ENCODE measurements at places on chromosomes 12 and 14.

DNA sequence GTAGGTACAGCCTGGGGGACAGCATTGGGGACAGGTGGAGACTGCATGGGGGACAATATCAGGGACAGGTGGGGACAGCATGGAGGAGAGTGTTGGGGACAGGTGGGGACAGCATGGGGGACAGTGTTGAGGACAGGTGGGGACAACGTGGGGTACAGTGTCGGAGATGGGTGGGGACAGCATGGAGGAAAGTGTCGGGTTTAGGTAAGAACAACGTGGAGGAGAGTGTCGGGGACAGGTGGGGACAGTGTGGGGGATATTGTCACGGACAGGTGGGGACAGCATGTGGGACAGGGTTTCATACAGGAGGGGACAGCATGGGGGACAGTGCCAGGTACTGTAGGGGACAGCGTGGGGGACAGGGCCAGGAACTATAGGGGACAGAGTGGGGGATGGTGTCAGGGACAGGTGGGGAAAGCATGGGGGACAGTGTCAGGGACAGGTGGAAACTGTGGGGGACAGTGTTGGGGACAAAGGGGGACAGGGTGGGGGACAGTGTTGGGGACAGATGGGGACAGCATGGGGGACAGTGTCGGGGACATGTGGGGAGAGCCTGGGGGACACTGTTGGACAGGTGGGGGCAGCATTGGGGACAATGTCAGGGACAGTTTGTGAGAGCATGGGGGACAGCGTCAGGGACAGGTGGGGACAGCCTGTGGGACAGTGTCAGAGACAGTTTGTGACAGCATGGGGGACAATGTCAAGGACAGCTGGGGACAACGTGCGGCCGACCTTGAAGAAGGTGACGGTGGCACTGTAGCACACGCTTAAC, 213.1 kb downstream of the TMEM121 start:
- DNase-seq = no peak

GRCh38 chr14:29191092-29191491, 424.5 kb downstream of the FOXG1 start:
- DNase-seq = no peak

DNA sequence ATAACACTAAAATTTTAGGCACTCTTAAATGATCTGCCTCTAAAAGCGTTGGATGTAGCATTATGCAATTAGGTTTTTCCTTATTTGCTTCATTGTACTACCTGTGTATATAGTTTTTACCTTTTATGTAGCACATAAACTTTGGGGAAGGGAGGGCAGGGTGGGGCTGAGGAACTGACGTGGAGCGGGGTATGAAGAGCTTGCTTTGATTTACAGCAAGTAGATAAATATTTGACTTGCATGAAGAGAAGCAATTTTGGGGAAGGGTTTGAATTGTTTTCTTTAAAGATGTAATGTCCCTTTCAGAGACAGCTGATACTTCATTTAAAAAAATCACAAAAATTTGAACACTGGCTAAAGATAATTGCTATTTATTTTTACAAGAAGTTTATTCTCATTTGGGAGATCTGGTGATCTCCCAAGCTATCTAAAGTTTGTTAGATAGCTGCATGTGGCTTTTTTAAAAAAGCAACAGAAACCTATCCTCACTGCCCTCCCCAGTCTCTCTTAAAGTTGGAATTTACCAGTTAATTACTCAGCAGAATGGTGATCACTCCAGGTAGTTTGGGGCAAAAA, 4.1 kb downstream of the CDKN1B start:
- no peak for DNase-seq

DNA sequence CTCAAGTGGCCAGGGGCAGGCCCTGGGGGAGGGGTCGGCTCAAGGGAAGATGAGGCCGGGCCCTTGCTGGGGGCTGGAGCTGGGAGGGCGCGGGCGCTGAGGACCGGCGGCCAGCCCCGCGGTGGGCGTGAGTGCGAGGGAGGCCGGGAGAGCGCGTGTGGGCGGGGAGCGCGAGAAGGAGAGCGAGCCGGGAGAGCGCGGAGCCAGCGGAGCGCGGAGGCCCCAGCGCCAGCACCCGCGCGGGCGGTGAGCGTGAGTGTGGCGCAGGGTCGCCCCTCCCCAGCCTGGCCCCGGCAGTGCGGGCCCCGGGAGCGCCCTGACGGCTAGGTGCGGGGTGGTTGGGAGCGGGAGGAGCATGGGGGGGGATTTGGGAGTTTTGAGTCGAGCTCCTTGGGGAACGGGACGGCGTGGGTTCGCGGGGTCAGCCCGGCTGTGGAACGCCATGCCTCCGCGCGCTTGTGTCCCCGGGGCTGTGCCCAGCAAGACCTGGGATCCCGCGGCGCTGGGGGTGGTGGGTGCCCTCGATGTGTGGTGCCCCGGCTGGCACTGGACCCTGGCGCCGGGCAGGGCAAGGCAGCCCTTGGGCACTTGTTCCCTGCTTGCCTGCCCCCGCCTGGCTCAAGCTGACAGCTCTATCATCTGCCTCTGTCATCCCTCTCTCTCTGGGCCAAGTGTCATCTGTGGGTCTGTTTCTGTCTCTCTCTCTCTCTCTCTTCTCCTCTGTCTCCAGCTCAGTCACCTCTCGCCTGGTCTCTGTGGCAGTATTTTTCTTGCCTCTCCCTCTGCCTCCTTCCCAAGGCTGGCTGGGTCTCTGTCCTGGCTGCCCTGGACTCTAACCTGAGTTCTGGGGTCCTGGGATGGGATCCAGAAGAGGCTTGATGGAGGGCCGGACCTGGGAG, at the start of gene LBHD2:
TSS of gene LBHD2 (plus strand) at position 190 of the 899 bp plus-strand sequence. CDS start 1,803 bp downstream, outside the sequence.
- DNase-seq = no peak

- DNase-seq = no peak
Measured at GRCh38 chr12:53056296-53056695, 6.4 kb downstream of the TNS2 start.

- no peak for DNase-seq
Measured at GRCh38 chr12:118498171-118498570, 121.8 kb downstream of the SUDS3 start.

DNA sequence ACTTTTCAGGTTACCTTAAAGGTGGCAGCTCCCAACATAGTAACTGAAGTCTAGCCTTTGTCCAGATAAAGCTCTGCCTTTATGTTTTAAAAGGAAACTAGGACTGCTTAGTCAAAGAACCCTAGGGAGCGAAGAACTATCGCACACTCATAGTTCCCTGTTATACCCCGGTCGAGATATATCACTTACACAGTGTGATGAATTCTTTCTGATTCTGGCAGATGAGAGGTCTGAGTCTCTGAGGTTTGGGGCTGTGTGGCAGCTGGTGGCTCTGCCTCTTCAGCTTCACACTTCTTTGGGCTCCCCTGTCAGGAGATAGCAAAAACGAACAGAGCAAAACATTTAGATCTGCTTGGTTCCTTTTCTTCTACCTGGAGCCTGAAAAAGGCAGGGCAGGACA, 17.0 kb downstream of the ACIN1 start:
- DNase-seq = no peak

- DNase-seq = no peak
Measured at GRCh38 chr12:109443794-109444193, 33.3 kb downstream of the KCTD10 start.

- peak; percentile 3 for DNase-seq
Measured at GRCh38 chr14:101460986-101461750, 100.1 kb upstream of the DIO3 start.

DNA sequence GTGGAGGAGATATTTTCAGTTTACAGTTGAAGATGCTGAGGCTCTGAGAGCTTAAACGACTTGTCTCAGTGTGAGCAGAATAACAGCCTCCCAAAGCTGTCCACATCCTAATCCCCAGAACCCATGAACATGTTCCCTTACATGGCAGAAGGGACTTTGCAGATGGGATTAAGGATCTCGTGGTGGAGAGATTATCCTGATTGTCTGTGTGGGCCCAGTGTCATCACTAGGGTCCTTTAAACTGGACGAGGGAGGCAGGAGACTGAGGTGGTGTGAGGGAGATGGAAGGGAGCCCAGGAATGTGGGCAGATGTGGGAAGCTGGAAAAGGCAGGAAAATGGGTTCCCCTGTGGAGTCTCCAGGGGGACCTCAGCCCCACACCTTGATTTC, 9.6 kb upstream of the KRT80 start:
- no peak for DNase-seq

DNA sequence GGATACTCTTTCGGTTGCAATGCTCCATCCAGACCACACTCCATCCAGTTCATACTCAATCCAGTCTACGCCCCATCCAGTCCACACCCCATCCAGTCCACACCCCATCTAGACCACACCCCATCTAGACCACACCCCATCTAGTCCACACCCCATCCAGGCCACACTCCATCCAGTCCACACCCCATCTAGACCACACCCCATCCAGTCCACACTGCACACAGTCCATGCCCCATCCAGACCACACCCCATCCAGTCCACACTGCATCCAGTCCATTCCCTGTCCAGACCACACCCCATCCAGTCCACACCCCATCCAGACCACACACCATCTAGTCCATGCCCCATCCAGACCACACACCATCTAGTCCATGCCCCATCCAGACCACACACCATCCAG, 116.0 kb upstream of the RTL1 start:
- DNase-seq = no peak

GRCh38 chr12:62760779-62761178, 174.2 kb downstream of the PPM1H start:
- DNase-seq = no peak

GRCh38 chr14:86221755-86222154, 691.8 kb downstream of the FLRT2 start:
- no peak for DNase-seq

DNA sequence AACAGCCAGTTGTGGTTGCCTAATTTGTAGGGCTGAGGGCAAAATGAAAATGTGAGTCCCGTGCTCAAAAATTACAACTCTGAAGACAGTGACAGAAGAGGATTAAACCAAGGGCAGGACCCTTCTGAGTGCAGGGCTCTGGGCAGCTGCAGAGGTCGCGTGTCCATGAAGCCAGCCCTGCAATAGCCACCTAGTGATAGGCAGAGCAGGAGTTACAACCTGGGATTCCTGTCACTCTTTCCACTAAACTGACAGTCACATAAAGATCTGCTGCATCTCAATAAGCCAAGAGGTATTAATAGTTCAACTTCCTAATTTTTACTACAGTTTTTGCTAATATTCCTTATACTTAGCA, 94.1 kb downstream of the SLC2A13 start:
- no peak for DNase-seq

DNA sequence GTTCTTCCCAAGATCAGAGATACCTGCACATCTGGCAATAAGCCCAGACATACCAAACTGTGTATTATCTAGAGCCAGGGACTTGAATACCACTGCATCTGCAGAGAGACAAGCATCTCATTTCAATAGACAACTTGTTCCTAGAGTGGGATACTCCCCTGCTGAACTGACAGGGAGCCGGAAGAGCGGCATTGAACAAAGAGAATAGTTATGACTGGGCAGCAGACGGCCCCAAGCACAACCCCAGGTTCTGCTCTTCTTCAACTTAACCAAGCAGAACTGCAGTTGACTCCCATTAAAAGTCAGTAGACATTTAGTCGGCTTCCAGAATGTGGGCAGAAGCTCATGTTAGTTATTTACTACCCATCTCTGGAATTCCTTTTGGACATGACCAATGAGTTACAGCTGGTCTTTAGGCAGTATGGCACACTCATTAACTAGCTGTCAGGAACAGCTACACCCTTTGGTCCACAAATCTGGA, 112.9 kb downstream of the HMGA2 start:
- DNase-seq = no peak

GRCh38 chr12:69106482-69107118, 132.8 kb upstream of the CPSF6 start:
- DNase-seq = no peak

DNA sequence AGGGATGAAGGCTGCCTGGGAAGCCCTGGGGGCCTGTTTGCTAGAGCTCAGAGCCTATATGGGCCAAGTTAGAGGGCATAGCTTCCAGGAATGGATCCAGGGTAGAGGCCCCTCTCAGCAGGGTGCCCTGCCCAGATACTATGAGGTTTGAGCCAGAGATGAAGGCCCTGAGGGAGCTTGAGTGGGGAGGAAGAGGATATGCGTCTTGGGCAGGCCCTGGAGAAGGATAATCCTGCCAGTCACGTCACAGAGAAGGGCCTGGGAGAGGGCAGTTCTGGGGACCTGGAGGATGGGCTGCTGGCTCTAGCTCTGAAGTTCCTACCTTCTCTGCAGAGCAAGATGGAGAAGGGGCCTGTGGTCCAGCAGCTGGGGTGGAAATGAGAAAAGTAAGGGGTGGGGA, 5.9 kb upstream of the CACNB3 start:
- DNase-seq = no peak

DNA sequence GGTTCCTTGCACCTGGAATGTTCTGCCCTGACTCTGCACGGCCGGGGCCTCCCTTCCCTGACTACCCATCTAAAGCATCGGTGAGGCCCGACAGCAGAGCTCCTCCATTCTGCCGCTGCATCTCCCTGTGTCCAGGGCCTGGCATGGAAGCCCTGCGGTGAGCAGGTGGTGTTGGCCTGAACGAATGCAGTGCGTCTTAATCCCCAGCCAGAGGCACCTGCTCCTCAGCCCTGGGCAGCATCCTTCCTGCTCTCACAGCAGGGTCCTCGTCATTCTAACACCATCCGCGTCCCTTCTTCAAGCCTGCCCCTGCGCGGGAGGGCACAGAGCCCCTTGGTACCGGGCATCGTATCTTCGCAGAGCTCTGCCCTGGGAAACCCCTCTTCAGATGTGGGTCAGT, 15.4 kb downstream of the BEGAIN start:
- DNase-seq = no peak

GRCh38 chr12:92188517-92189188, 43.0 kb upstream of the BTG1 start:
- no peak for DNase-seq

- DNase-seq = no peak
Measured at GRCh38 chr12:103369929-103370328, 125.8 kb downstream of the C12orf42 start.

DNA sequence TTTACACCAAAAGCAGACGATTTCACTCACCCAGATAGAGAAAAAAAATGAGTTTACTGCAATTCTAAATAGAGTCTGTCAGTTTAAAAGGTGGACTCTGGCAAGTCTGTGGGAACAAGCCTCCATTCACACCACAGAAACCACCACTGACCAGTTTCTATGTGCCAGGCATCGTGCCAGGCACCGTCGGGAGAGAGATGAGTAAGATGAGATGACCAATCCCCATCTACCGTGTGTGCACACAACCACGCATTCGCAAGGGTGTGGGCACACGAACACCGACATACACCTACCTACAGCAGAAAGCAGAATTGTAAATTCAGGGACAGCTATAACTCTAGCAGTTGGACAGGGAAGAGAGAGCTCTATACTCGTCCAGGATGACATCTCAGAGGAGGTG, 58.3 kb downstream of the PRIMA1 start:
- no peak for DNase-seq

DNA sequence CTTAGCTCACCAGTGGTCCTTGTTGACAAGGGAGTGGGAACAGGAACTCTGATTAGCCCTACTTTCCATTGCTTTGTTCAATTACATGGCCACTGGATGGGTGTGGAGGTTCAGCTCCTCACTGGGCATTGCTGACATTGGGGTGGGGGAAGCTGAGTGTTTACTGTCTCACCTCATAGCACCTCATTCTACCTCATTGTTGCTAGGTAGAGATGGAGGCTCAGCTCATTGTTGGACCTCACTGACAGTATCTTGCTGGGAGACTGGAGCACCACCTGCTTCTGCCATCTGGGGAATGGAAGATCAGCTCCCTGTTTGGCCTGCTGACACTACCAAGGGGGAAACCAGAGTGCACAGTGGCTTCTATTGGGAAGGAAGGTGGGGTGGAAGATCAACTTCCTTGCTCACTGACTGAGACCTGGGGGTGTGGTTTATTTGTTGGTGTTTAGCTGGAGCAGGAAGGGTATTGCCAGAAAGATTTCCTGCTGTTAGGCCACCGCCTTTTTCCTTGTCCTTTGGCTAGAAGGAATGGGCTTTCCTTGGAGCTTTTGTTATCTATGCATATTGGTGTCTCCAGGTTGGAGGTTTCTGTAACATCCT, 1.3 kb upstream of the OR4E2 start:
- DNase-seq = no peak

- DNase-seq = no peak
Measured at GRCh38 chr12:18462442-18462841, 201.1 kb downstream of the PIK3C2G start.
